ENCODE measurements at places on chromosomes 2 and 18. TPM values are rescaled to one million over a fixed set of nuclear protein-coding genes. Genes with fewer than 3 reads are reported as not detected.

GRCh38 chr2:38498045-38498481 is 104.7 kb downstream of the HNRNPLL start:
- no peak for DNase-seq

GRCh38 chr2:21404827-21405625 is 281.3 kb downstream of the TDRD15 start:
- no peak for DNase-seq

GRCh38 chr2:128642316-128642715 is 323.6 kb upstream of the HS6ST1 start:
- peak; percentile 46 for DNase-seq

DNA sequence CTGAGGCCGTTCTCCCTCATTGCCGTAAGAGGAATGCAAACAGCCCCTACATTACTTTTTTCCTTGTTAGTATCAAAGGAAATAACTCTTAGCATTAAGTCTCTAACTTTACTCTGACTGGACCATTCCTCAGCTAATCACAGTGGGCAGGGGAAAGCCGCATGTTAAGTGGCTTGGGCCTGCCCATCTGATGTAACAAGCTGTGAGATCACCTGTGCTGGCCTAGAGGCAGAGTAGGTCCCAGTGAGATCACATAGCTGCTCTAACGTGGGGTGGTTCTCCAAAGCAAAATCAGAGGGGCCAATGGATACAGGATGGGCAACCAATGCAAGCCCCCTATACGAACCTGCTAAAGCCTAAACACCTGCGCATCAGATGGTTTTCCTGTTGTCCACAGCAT is 5.9 kb upstream of the MOCOS start:
- no peak for DNase-seq

DNA sequence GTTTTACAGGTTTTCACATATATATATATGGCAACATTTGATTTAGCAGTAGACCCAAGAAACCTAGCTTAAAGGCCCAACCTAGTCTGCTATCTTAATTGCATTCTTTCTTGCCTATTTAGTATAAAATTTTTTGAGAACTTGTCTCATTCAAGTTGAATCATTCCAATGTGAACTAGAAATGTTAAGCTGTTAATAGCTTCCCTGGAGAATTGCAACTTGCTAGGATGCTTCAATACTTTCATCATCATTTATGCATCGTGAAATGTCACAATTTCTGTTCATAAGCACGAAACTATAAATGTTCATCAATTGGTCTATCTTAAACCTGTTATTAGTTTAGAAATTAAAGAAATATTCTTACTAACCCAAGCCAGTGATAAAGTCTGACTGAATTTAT is 217.6 kb downstream of the BABAM2 start:
- DNase-seq: no peak

DNA sequence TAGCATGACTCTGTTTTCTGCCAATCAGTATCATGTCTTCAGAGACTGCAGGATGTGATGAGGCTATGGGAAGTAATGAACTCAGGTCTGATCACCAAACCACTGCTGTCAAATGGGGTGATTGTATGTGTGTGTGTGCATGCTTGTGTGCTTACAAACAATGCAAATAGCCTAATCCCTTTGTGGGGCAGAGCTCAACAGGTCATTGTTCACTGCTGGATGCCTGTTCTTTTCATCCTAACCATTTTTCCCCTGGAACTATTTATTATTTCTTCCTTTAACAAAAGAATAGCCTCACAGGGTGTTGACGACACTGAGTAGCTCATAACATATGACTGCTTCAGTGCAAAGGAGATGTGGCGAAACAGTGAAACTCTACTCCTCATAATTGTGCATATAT is 55.9 kb downstream of the NXPH2 start:
- no peak for DNase-seq

DNA sequence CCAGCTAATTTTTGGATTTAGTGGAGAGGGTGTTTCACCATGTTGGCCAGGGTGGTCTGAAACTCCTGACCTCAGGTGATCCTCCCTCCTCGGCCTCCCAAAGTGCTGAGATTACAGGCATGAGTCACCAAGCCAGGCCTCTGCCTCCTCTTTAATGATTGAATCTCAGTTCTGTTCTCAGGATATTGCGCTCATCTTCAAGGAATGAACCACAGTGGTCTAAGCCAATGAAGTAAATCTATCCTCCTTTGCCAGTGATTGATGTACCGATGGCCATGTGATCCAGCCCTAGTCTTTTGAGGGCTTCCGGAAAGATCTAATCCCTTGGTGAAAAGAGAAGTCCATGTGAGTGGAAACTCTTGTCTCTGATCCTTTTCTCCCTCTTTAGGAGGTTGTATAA is 48.6 kb downstream of the POLE4 start:
- no peak for DNase-seq

GRCh38 chr2:178474560-178474959 is 3.8 kb downstream of the FKBP7 start:
- no peak for DNase-seq

GRCh38 chr2:64288321-64289193 is 144.3 kb upstream of the PELI1 start:
- DNase-seq: no peak

- no peak for DNase-seq
These were observed 65.3 kb downstream of the SLC40A1 start for GRCh38 chr2:189515264-189515663.

- DNase-seq: peak; percentile 79
These were observed 18.0 kb downstream of the SPEG start for GRCh38 chr2:219452361-219453317.

The C2orf78 gene
- not detected for total RNA-seq

The MALL gene
- 2.7 TPM for total RNA-seq

The TFCP2L1 gene
- total RNA-seq: 4.3 TPM

The CHRNG gene
- not detected for total RNA-seq

The NPAS2 gene
- 1.1 TPM for total RNA-seq

Data from endodermal cell (in vitro differentiated cells).